Activated T-helper 17 cell treated with anti-CD3 and anti-CD28 coated beads, Interleukin-2, amount 50 U/mL, for 72 hours (primary cell): ENCODE measurements at places on chromosomes 11 and 22. TPM values are rescaled to one million over a fixed set of nuclear protein-coding genes. Genes with fewer than 3 reads are reported as not detected.

DNA sequence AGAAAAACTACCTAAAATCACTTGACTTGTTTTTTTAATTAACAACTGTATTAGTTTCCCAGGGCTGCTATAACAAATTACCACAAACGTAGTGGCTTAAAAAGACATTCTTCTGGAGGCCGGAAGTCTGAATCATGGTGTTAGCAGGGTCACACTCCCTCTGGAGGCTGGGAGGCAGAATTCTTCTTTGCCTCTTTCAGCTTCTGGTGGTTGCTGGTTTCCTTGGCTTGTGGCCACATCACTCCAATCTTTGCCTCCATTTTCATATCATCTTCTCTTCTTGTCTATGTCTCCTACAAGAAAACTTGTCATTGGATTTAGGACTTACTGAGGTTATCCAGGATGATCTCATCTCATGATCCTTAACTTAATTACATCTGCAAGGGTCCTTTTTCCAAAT lies 7.4 kb upstream of the INCENP start:
- ATAC-seq, result no peak

GRCh38 chr22:24437741-24438328 lies 10.4 kb downstream of the ADORA2A start:
- no peak for ATAC-seq

DNA sequence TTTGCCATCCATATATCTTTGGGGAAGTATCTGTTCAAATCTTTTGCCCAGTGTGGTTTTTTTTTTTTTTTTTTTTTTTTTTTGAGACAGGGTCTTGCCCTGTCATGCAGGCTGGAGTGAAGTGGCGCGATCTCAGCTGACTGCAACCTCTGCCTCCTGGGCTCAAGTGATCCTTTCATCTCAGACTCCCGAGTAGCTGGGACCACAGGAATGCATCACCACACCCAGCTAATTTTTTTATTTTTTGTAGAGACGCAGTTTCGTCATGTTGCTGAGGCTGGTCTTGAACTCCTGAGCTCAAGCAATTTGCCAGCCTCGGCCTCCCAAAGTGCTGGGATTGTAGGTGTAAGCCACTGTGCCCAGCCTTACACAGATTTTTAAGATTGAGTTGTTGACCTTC lies 4.8 kb upstream of the FAM118A start:
- no peak for ATAC-seq

DNA sequence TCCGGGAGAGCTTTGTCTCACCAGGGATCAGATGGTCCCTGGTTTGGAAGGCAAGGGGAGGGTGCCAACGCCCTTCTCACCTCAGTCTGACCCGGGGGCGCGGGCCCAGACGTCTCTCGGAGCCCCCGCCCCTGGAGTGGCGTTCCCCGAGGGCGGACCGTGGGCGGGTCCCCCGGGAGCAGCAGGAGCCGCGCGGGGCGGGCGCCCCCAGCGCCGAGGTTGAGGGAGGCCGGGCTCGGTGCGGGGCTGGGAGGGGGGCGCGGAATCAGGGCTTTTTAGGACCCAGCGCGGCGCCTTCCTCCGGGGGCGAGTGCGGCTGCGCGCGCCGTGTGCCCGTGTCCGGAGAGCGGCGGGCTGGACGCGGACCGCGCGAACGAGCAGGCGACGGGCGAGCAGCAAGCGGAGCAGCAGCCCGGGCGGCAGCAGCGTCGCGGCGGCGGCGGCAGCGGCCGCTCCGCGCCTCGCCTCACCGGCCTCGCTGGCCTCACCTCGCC lies at the start of gene KCNC1:
Gene KCNC1 (plus strand): TSS at position 364 of the 494 bp plus-strand sequence. CDS start 1,222 bp downstream, outside the sequence.
- ATAC-seq, result no peak

DNA sequence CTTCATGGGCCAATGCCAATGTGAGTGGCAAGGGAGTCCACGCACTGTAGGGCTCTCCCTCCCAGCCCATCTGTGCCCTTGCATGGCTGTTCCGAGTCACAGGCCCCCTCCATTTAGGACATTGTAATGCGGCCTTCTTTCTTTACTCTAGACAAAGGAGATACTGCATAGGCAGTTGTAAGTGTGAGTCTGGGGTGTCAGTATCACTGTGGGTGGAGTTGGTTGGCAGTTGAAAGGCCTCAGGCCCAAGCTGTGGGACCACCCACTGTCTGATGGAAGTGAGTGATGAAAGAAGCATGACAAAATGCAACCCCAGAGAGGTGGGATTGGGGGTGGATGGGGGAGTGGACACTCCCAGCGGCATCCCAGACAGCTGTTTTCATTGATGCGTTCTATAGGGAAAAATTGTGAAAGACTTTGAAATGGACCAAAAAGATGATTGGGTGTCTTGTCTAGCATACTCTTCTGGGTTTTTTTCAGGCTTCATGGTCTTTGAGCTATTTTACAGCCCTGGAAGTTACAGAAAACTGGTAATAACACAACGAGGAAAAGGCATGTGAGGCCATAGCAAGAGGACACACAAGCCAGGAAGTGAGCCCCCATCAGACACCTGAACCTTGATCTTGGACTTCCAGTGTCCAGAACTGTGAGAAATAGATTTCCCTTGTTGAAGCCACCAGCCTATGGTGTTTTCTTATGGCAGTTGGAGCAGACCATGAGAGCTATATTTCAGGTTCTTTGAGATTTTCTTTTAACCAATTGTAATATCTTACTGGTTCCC lies 114.6 kb downstream of the NECTIN1 start:
- no peak for ATAC-seq

DNA sequence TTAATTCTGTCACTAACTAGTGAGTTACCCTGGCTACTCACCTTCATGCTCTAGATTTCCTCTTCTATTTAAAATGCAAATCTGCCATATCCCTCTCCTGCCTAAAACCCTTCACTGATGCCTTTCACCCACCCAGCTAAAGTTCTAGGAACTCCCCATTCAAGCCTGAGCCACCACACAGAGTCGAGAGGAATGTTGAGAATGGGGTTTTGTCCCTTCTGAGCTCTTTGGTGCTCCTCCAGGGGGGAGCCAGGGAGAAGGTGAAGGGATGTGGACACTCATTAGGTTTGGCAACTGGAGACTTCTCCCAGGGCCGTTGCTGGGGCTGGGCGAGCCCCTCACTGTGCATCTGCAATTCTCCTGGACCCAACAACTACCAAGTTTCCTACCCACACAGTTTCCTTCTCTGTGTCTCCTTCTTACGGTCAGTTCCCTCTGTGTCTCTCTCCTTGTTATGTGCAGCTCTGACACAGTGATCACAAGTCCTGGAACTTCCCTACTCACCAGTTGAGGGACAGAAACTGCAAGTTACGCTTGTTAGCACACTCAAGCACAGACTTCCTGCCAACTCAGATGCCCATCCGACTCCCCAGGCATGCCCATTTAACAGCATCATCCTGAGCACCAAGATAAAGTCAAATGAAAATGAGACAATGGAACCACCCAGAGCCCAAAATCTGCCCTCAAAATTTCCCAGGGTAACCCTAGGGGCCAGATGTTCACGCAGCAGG lies 6.5 kb upstream of the IL10RA start:
- ATAC-seq, result peak; percentile 70

- no peak for ATAC-seq
Observed at GRCh38 chr11:2205214-2205720, 33.7 kb upstream of the TH start.

GRCh38 chr11:41519696-41520095 lies 60.2 kb upstream of the LRRC4C start:
- no peak for ATAC-seq

DNA sequence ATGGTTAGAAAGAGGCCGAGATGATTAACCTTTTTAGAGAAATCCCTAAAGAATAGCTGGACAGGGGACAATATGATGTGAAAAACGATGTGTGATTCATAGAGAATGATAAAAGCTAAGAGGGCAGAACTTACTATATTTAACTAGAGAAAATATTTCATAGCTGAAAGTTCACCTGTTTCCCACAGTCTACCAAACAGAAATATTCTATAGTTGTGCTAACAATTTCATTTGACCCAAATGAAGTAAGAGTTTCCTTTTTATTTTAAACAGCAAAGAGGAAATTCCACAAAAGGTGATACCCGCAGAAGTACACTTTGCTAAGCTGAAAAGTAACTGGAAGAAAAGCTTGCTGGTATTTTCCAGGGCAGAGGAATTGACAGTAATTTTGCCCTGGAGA lies 26.7 kb downstream of the ALKBH8 start:
- ATAC-seq, result no peak

GRCh38 chr11:83259559-83259958 lies 26.6 kb downstream of the CCDC90B start:
- ATAC-seq, result no peak

GRCh38 chr22:19714312-19715187 lies at the start of gene SEPTIN5:
Gene SEPTIN5, plus strand, starts transcription at chr22:19714503. Its CDS starts 86 bp downstream, at chr22:19714589.
- ATAC-seq, result no peak

DNA sequence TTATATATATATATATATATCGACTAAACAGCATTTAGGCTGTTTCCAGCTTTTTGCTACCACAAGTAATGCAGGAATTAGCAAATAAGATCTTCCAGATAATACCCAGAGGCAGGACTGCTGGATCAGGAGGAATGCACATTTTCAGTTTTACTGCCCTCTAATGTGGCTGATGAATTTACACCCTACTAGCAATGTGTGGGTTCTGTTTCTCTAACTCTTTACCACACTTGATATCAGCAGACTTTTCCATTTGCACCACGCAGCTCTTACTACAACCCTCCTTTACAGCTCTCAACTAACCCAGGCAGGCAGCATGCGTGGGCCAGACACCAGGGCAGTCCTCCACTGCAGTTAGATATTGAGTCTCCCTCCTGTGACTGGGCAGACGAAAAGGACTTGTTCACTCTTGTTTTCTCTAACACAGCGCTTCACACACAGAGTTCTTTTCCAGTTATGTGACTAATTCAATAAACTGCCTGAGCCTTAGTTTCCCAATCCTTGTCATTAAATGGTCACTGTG lies 67.7 kb downstream of the IGLL5 start:
- ATAC-seq, result no peak

GRCh38 chr11:12211331-12212065 lies 101.1 kb downstream of the MICAL2 start:
- ATAC-seq, result no peak

DNA sequence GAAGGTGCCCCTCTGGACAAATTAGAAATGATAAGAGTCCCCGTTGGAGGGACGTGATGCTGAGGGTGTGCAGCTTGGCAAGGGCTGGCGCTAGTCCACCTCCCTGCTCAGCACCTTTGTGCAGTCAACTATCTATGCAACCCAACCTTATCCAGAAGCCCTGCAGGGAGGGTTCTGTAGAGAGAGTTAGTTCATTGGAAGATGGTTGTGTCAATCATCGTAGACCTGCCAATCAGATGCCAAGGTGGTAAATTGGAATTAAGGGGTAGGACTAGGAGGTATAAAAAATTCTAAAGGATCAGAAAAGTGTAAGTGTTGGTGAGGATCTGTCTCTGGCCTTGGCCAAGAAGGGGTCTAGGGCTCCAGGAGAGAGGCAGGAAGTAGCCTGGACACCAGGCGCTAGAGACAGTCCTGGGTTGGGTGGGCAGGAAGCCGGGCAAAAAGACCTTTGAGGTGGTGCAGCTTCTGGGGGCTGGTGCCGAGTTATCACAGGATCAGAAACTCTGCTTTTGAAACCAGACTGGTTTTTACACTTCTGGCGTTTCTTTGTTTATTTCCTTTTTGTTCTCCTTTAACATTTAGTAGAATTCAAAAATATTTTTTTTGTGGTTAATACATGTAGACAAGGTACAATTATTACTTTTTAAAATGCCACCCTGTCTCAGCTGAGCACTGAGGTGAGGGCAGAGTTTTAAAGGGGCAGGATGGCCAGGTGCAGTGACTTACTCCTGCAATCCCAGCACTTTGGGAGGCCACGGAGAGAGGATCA lies 1.6 kb downstream of the C1QTNF6 start:
- ATAC-seq, result peak; percentile 73

- no peak for ATAC-seq
Observed at GRCh38 chr11:70578831-70579230, 180.5 kb downstream of the CTTN start.

GRCh38 chr22:37560608-37561211 lies 430 bp downstream of the CDC42EP1 start:
- ATAC-seq, result peak; percentile 21

GRCh38 chr11:106159836-106160235 lies 82.4 kb downstream of the AASDHPPT start:
- ATAC-seq, result no peak

GRCh38 chr11:114892381-114893197 lies 214.3 kb downstream of the NXPE2 start:
- peak; percentile 21 for ATAC-seq

- no peak for ATAC-seq
Observed at GRCh38 chr22:34239421-34239820, 319.1 kb upstream of the LARGE1 start.

DNA sequence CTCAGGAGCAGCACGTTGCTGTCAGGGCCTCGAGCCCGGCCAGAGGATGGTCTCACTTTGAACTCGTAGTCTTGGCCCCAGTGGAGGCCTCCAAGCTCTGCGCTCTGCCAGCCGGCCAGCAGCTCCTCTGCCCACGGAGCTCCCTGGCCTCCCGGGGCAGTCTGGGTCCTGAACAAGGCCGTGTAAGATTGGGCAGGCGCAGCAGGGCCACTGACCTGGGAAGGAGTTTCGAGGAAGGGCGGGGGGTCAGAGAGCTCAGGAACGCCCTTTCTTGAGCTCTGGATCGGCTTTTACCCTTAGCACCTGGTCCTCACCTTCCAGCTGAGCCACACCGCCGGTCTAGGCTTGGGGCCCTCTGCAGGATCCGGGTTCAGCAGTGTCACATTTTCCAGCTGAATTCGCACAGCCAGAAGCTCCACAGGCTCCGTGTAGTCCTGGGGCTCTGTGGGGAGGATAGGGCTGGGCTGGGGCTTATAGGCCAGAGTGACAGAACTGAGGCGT lies 2.1 kb downstream of the ROBO4 start:
- no peak for ATAC-seq

GRCh38 chr11:18731949-18732821 lies 6.2 kb upstream of the IGSF22 start:
- ATAC-seq, result peak; percentile 66

DNA sequence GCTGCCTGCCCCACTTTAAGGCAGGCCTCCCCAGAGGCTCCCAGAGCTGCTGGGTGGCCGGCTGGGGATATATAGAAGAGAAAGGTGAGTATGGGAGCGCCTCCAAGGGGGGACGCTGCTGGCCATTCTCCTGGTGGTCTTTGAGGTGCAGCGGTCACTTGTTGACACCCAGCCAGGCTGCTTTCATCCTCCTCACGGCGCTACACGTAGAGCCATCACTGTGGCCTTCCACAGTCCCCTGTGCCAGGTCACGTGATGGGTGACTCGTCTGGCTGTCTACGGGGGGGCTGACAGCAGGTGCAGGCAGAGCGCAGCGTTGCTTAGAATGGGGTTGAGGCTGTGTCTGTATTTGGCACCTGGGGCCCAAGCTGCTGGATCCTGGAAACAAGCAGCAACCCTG lies 1.9 kb downstream of the ACR start:
- ATAC-seq, result no peak

Gene CNIH2
- 3.9 TPM for total RNA-seq

Gene CASP1
- 59.9 TPM for total RNA-seq

Gene CYP2D6
- total RNA-seq, result 6.3 TPM

Gene SMIM38
- 4.7 TPM for total RNA-seq

Gene LARGE1
- total RNA-seq, result 0.73 TPM

Gene OR8D4
- total RNA-seq, result not detected

Gene NCAM1
- total RNA-seq, result not detected

Gene CD248
- not detected for total RNA-seq

Gene MMP7
- not detected for total RNA-seq

Gene KCNQ1OT1
- total RNA-seq, result 0.64 TPM

Gene NCR3LG1
- 0.95 TPM for total RNA-seq

Gene PHLDA2
- 9.1 TPM for total RNA-seq

Gene PHF21B
- total RNA-seq, result not detected
